ENCODE measurements at places on chromosomes 12 and 14.

- DNase-seq = no peak
Observed at GRCh38 chr12:118391836-118392235, 15.5 kb downstream of the SUDS3 start.

DNA sequence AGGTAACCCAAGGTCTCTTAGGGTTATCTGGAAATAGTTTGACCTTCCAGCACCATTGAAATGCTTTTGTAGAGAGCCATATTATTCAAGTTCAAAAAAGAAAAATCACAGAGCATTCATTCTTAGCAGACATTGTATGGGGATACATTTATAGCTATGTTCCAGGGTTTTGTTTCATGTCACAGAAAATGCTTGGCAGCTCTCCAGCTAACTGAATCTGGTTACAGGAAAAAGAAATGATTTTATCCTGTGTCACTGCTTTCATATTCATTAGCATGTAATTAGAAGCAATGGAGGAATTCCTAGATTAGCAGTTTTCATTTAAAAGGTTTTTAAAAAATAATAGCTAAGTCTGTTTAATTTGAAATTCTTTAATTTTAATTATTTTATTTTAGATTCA, 78.9 kb downstream of the SNAPC1 start:
- DNase-seq = no peak

- DNase-seq = no peak
Observed at GRCh38 chr14:61374284-61374683, 52.9 kb downstream of the PRKCH start.

DNA sequence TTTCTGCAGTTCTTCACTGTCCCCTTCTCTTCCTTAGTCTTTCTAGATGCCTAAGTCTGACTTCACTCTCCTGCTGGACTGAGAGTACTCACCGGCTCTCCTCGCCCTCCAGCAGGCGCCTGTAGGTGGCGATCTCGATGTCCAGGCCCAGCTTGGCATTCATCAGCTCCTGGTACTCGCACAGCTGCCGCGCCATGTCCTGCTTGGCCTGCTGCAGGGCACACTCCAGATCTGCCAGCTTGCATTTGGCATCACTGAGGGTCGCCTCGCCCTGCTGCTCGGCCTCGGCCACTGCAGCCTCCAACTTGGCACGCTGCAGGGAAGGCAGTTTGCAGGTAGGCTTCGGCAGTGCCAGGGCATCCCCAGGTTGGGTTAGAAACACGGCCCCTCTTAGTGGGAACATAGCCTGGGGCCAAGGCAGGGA, 5.2 kb downstream of the KRT84 start:
- DNase-seq = peak; percentile 19

- no peak for DNase-seq
Observed at GRCh38 chr12:111034083-111034885, 113.9 kb upstream of the MYL2 start.

- DNase-seq = no peak
Observed at GRCh38 chr14:64722842-64723447, 18.7 kb downstream of the PLEKHG3 start.

GRCh38 chr12:108855284-108856169, 1.9 kb downstream of the SSH1 start:
- DNase-seq = no peak

DNA sequence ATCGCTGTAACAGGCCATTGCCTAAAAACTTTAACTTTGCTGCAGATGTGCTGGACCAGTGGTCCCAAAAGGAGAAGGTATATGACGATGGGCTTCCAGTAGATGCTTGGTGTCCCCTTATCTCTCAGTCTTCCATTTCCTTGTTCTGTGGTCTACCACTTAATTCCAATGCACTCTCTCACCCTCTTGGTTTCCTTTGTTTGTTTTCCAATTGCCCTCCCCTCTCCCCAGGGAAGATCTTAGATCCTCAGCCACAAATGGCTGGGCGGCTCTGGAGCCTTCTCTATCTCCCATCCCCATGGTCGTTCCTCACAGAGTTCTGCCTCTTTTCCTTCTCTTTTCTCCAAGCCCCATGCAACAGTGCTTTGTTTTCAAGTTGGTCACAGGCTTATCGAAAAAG, 584 bp downstream of the ACSM4 start:
- DNase-seq = no peak

DNA sequence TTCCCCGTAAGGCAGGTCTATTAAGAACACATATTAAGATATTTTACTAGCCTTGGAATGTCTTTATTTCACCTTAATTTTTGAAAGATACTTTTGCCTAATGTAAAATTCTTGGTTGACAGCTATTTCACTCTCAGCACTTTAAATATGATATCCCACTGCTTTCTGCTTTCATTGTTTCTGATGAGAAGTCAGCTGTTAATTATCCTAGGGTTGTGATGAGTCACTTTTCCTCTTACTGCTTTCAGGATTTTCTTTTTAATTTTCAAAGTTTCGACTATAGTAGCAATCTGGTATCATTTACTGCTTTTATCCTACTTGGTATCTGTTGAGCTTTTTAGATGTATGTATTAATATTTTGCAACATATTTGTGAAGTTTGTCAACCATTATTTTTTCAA, 578.9 kb upstream of the ATP2B1 start:
- no peak for DNase-seq

- no peak for DNase-seq
Observed at GRCh38 chr14:36658123-36659009, 3.3 kb upstream of the PAX9 start.

DNA sequence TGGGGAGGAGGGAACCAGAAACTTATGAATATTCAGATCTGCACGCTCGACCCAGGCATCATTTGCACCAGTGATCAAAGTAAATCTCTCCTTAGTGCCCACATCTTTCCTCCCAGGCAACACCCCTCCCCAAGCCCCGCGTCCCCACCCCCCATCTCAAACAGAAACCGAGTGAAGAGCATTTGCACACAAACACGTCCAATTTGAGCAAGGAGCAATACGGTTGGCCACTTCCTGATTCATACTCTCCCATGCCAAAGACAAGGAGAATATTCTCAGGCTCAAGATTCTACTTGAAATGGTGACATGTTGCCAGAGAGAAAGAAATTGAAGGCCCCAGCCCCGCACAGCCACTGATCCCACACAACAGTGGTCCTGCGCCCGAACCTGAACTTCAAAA, 7.1 kb downstream of the FOXN3 start:
- DNase-seq = no peak

GRCh38 chr12:65958456-65958855, 134.2 kb downstream of the HMGA2 start:
- no peak for DNase-seq

GRCh38 chr12:1054117-1054870, 63.3 kb downstream of the ERC1 start:
- no peak for DNase-seq

- DNase-seq = no peak
Observed at GRCh38 chr14:104178279-104178678, 39.9 kb downstream of the KIF26A start.

DNA sequence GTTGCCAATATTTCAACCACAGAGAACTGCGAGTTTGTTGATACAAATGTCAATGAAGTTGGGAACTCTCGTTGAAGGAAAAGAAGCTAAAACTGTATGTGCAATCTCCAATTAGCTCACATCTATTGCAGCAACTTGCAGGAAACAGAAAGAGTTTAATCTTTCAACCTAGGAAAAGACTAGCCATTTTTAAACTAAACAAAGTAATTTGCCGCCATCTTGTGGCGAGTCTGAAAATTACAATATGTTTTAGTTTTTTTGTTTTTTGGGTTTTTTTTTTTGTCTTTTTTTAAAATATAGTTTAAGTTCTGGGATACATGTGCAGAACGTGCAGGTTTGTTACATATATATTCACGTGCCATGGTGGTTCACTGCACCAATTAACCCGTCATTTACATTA, 131.2 kb upstream of the FOXG1 start:
- no peak for DNase-seq

DNA sequence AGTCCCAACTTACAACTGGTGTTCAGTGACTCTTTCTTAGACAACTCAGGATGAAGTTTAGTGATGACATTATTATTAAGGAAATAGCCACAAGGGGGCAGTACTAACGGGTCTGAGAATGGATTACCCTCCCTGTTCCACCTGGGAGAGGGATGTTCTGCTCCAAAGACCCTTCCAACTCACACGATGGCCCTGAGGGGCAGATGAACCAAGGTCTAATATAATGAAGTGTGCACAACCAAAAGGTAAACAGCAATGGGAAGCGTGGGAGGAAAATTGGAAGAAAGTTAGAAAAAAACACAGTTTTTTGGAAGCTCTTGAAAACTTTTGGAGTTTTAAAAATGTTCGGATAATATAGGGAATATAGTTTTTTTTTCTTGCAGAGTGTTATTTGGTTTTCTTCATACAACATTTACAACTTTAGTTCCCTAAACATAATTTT, 24.0 kb downstream of the FGF6 start:
- DNase-seq = no peak

- no peak for DNase-seq
Observed at GRCh38 chr12:15701631-15702156, 87.5 kb downstream of the EPS8 start.

GRCh38 chr12:94157981-94158411, 9.6 kb downstream of the PLXNC1 start:
- DNase-seq = no peak

DNA sequence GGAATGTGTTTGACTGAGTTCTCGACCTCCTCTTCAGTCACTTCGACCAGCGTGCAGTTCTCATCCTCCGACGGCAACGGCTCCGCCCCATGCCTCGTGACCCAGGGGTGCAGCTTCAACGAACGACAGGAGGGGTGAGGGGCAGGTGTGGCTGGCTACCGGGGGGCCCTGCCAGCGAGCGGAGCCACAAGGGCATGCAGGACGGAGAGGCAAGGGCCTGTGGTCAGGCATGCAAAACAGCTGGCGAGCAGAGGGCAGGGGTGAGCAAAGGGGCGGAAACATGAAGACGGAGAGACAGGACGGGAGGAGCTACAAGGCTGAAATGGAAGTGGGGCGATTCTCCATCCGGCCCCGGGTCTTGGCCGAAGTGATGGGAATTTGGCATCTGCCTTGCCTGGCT, 38.7 kb downstream of the P2RX4 start:
- no peak for DNase-seq

DNA sequence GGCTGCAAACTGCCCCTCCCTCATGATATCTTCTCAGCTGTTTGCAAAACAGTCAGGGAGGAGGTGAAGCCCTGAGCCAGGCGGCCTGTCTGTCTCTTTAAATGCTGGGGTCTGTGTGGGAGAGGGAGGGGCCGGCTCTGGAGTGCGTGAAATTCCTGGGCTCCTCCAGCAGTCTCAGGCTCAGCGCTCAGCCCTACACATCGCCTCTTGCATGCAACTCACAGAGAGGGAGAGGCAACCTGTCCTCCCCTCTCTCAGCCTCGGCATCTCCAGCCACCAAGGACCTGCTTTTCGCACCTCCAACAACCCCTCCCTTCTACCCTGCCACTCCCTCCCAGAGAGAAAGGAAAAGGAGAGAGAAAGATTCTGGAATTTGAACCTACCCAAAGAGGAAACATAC, at the start of gene NRXN3:
NRXN3 (plus strand) TSS at position 171 of the 400 bp plus-strand sequence. CDS start 72,721 bp downstream, outside the sequence.
- no peak for DNase-seq

GRCh38 chr12:120799243-120800045, 73.8 kb downstream of the ACADS start:
- DNase-seq = no peak

GRCh38 chr12:92582475-92582874, 120.3 kb upstream of the PLEKHG7 start:
- no peak for DNase-seq

DNA sequence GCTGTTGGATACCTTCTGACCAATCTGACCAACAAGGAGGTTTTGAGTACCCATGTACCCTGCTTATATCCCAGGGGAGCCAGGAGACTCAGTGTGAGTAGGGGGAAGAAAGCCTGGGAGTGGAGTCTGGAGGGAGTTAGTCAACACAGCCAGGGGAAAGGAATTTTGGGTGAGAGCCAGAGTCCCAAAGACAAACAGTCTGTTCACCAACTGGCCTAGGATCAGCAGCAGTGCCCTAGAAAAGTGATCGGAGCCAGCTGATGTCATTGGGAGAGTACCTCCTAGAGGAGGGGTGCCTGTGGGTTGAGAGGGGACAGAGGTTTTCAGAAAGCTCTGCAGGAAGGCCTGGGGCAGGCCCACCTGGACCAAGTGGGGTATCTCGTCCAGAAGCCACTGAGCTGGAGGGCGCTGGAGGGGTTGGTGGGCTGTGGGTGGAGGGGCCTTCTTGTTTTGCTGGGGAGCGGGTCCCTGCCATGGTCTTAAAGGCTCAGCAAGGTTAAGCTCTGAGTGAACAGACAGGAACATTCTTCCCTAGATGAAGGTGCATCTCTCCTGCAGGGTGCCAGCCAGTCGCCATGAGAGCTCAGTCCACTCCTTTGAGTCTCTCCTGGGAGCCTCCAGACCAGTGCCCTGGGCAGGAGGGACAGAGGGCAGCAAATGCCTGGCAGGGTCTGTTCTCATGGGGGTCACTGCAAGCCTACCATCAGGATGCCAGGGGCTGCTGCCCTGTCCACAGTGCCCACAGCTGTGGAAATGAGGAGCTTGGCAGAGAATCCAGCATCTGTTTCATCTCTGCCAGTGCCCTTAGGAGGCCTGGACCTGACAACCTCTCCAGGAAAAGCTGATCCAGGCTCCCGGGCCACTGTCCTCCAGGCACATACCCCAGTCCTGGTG, 63.6 kb downstream of the CHGA start:
- no peak for DNase-seq
